ENCODE measurements at places on chromosomes 7 and 10. TPM values are rescaled to one million over a fixed set of nuclear protein-coding genes. Genes with fewer than 3 reads are reported as not detected.

DNA sequence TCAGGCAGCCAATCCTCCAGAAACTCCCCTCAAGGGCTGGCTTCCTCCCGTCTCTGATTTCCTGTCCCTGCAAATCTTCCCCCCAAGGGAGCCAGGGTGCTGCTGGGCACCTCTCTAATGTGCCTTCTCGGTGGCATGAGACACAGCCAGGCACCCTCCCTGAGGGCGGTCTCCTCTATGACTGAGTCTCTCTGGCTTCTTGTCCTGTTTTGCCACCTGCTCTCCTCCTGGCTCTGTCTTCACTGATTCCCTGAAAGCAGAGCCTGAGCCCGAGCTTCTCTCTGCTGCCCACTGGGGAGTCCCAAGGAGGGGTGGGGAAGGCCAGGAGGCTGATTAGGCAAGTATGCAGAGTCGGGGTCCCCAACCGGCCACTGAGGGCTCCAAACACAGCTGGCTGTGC, 60.4 kb upstream of the INSIG1 start:
- no peak for ATAC-seq

DNA sequence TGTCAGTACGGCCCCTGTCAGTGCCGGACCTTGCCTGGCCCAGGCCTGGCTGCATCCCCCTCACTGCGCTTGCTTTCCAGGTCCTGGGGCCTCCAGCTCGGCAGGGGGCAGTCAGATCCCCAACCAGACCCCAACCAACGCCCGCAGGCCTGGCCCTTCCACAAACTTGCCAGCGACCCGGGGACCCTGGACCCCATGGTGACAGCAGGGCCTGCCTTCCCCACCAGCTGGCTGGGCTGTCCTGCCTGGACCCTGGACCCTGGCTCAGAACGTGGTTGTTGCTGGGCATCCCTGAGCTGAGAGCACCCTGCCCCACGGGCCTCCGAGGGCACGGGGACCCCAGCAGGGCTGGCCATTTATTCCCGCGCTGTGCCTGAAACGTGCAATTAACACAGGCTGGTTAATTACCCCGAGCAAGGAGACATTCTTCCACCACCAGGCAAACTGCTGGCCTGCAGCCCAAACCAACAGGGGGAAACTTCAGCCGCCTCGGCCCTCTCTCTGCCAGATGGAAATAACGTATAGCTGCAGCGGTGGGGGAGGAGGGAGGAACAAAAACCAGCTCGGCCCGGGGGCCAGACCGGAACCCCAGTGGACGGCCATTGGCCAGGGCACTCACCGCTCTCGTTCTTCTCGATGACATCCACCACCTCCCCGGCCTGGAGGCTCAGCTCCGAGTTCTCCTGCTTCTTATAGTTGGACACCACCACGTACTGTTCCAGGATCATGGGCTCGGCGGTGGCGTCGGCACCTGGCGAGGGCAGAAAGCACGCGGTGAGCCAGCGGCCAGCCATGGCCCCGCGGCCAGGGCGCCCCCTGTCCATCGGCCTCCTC, 167.1 kb downstream of the NEURL1 start:
- ATAC-seq, result peak; percentile 3

The AUTS2 gene
- 20.4 TPM for total RNA-seq

The SLC39A12 gene
- 0.08 TPM for total RNA-seq

The WNT8B gene
- total RNA-seq, result not detected

The PI4K2A gene
- 13.0 TPM for total RNA-seq

The POLR1F gene
- total RNA-seq, result 9.3 TPM

GRCh38 chr7:41134300-41135255, 568.3 kb downstream of the INHBA start:
- ATAC-seq, result peak; percentile 67

DNA sequence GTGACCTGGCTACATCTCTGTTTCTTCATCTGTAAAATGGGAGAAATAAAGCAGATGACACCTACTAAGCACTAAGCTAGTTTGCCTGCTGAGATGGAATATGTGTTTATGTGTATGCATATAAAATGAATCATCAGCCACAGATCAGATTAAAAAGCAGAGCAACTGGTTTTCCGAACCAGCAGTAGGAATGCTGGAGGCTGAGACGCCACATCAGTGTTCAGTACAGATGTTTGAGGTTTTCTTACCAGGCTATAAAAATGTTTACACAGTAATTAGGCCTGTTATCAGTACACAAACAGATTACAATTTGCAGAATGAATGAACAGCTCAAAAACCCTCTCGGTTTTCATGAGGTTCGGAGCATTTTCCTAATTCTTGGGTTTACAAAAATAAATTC, 85.8 kb downstream of the CALN1 start:
- peak; percentile 82 for ATAC-seq

Measured in esophagus mucosa (tissue), 1 donor.